ENCODE measurements at places on chromosomes 13 and 19.

DNA sequence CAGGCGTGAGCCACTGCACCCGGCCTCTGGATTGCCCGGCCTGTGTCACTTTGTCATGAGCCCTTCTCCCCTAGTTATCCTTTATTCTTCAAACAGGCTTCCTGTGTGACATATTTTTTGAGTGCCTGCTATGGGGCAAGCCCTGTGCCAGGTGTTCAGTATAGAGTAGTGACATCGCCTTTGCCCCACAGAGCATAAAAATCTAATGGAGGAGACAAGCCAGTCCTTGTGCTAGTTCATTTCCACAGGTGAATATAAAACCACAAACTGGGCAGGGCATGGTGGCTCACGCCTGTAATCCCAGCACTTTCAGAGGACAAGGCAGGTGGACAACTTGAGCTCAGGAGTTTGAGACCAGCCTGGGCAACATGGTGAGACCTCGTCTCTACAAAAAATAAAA lies 43.2 kb downstream of the BBC3 start:
- DNase-seq: no peak

DNA sequence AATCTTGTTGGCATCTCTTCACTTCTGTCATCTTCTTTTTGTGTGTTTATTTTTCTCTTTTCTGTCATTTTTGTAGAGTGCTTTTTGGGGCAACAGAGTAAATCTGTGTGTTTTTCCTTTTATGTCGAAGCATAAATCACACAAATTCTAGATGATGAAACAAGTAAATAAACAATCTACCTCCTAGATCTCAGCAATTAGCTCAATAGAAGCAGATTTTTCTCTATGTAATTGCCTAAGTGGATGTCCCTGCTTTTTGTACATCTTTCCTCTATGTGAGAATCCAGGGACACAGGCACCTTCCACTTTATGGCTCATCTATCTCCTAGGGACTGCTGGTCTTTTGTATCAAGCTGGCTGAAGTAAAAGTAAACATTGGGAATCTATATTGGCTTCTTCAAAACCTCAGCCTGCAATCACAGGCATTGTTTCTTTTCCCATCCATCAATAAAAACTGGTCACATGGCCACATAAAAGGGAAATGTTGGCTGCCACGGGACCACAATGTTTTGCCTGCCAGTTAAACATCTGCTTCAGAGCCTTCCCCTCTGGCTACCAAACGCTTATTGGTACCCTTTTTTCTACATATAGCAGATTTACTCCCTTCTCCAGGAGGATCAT lies 323.8 kb downstream of the LMO7 start:
- no peak for DNase-seq

GRCh38 chr13:33931397-33932311 lies 113.7 kb downstream of the RFC3 start:
- DNase-seq: no peak

DNA sequence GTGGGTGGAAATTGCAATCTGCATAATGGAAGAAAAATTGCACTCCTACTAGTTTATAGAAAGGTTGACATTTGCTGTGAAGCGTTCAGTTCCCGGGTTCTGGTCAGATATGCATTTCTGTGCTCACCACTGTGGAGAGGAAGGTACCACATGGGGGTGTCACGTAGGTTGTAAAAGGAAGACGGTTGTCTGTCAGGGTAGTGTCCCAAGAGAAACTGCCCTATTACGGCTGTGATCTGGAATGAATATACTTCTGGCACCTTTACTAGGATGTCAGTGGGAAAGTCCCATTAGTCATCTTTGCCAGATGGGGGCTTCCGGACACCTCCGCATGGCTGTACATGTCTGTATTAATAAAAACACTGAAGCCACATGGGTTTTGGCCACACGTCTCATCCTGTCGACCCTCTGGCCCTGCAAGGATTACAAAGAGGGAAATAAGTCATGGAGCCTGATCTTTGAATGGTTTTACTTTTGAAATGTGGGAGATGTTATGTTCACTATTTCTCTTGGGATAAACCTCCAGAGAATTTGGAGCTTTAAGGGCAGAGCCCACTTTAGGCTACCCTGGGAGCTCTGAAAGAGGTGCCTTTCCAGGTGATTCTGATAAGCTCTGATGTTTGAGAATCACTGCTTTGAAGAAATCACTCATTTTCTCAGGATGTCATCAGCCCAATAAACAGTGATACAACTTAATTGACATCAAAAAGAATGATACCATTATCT lies 133.9 kb downstream of the AKAP11 start:
- no peak for DNase-seq

DNA sequence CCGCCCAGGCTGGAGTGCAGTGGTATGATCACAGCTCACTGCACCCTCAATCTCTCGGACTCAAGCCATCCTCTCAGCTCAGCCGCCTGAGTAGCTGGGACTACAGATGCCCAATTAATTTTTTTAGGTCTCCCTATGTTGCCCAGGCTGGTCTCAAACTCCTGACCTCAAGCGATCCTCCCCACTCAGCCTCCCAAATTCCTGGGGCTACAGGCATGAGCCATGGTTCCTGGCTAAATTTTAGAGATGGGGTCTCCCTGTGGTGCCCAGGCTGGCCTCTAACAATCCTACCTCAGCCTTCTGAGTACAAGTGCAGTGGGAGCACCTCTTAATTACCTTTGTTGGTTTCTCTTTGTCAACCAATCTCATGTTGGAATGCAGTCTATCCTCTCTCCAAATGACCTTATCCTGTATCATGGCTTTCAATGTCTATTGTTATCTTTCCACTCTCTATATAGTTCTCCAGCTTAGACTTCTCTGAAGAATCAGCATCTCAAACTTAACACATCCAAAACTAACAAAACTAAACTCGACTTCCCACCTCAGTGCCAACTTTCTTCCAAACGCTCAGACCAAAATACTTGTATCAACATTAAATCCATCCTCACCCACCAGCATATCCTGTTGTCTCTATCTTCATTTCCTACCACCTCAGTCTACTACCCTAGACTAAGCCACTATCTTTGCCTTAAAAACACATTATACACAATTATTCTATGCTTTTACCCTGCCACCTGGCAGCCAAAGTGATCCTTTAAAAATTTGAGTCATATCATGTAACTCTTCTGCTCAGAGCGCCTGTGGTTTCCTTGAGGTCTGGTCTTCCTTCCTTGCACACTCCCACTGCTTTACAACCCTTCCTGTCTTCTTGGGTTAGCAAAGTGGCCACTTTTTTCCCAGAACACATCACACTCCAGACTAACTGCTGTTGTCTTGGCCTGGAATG lies 6.7 kb downstream of the TPT1 start:
- no peak for DNase-seq

GRCh38 chr19:3234800-3235199 lies 10.3 kb downstream of the CELF5 start:
- no peak for DNase-seq

- DNase-seq: no peak
These were observed 439 bp downstream of the DZIP1 start for GRCh38 chr13:95643936-95644598.

- DNase-seq: no peak
These were observed 61.2 kb upstream of the WDFY2 start for GRCh38 chr13:51523082-51523518.

GRCh38 chr13:23509781-23510543 lies 60.2 kb upstream of the TNFRSF19 start:
- DNase-seq: peak; percentile 73

GRCh38 chr13:89688918-89689317 lies 1658.6 kb upstream of the MIR17HG start:
- no peak for DNase-seq

DNA sequence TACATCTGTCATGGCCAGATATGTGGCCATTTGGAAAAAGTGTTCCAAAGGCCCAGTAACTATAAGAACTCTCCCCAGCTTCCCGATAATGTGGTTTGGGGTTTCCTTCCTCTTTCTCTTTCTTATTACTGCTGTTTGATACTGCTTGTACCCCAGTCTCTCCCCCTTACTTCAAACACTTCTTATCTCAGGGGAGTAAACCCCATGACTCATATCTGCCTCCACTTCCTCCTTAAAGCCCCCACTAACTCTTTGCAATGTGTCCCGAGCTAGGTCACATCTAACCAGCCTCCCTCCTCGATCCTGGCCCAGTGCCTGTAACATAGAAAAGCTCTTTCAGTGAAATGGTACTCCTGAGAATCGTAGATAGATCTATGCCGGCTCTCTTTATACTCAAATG lies 82.4 kb upstream of the STARD13 start:
- no peak for DNase-seq

GRCh38 chr19:33273881-33274662 lies 28.3 kb downstream of the CEBPA start:
- DNase-seq: peak; percentile 29

- DNase-seq: no peak
These were observed 11.5 kb downstream of the CIB3 start for GRCh38 chr19:16161840-16162239.

GRCh38 chr13:67120872-67121531 lies 109.1 kb downstream of the PCDH9 start:
- peak; percentile 43 for DNase-seq

GRCh38 chr19:5154799-5155426 lies 185.7 kb downstream of the PTPRS start:
- DNase-seq: no peak
